WTC11 (cell line): ENCODE measurements at places on chromosomes 7 and 10. TPM values are rescaled to one million over a fixed set of nuclear protein-coding genes. Genes with fewer than 3 reads are reported as not detected.

The SHTN1 gene
- total RNA-seq, result 9.9 to 11.2 TPM (median 11.0 TPM) in 3 replicates

The TRIM56 gene
- 23.1 to 24.2 TPM (median 23.4 TPM) in 3 replicates for total RNA-seq

The WEE2 gene
- 0.04 to 0.07 TPM in 2 of 3 replicates, not detected in the other for total RNA-seq

The GIGYF1 gene
- 116 to 130 TPM (median 123 TPM) in 3 replicates for total RNA-seq

The RFC2 gene
- 74.1 to 80.7 TPM (median 79.4 TPM) in 3 replicates for total RNA-seq

The GRM3 gene
- total RNA-seq, result 0.87 to 1.5 TPM (median 0.94 TPM) in 3 replicates

The OTUD1 gene
- total RNA-seq, result 7.9 to 9.8 TPM (median 9.0 TPM) in 3 replicates

The NKX1-2 gene
- 30.8 to 57.7 TPM (median 31.0 TPM) in 3 replicates for total RNA-seq

GRCh38 chr7:47596502-47597202 lies 14.7 kb upstream of the TNS3 start:
- peaks cover 26% of the 10 kb centered on the region for H3K36me3 ChIP-seq
- no peak overlapping the region for H3K27ac ChIP-seq
- peaks cover 8% of the 10 kb centered on the region for H3K4me1 ChIP-seq
- H3K27me3 ChIP-seq, result peaks cover 15% of the 10 kb centered on the region
- no peak for DNase-seq
- no peak overlapping the region for H3K4me3 ChIP-seq

DNA sequence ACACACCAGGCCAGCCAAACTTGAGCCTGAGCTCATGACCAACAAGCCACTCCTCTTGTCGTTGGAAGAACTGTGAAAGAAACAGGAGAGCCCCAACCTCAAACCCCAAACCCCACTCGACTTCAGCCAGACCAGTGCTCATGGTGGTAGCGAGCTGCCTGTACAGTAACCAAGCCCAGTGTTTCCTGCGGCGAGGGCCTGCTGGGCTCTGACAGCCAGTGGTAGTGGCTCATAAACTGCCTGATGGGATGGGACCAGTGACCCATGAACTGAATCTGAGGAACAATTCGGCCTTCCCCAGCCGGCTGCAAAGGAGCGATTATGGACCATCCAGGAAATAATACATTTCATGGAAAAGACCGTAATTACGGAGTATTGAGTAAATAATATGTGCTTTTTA lies 191.9 kb downstream of the RPS24 start:
- DNase-seq, result no peak
- H3K4me3 ChIP-seq, result no peak overlapping the region
- peaks cover 4% of the 10 kb centered on the region; the same call in 1 of the 2 replicates for H3K4me1 ChIP-seq
- H3K27ac ChIP-seq, result no peak overlapping the region

- H3K4me1 ChIP-seq, result peaks cover 9% of the 10 kb centered on the region
- no peaks in the 10 kb centered on the region for H3K36me3 ChIP-seq
- DNase-seq, result no peak
- H3K4me3 ChIP-seq, result no peak overlapping the region
- H3K27me3 ChIP-seq, result no peaks in the 10 kb centered on the region
These were observed 246.1 kb downstream of the KLF6 start for GRCh38 chr10:3538656-3539531.

GRCh38 chr10:108469940-108470339 lies 1305.4 kb upstream of the SORCS1 start:
- no peak overlapping the region for H3K27ac ChIP-seq
- peaks cover 34% of the 10 kb centered on the region for H3K27me3 ChIP-seq
- no peak overlapping the region for H3K4me3 ChIP-seq

DNA sequence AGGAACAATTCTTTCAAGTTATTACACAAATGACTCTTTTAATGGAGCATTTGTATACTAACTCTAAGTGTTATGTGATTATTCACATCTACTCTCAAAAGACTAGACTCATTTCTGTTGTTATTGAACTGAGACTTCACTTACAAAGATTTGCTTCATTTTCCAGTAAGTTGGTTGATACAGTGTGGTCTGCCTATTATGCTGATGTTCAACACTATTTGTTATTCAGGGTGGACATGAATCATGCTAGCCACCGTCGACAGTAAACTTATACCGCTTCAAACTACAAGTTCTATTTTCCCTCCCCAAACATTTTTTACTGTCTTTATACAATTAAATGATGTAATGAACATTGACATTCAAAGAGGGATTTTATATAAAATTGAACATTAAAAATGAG lies 84.5 kb downstream of the PRKG1 start:
- peaks cover 33% of the 10 kb centered on the region for H3K4me1 ChIP-seq
- H3K4me3 ChIP-seq, result no peak overlapping the region
- no peak overlapping the region for H3K27ac ChIP-seq
- peaks cover 15% of the 10 kb centered on the region for H3K36me3 ChIP-seq

DNA sequence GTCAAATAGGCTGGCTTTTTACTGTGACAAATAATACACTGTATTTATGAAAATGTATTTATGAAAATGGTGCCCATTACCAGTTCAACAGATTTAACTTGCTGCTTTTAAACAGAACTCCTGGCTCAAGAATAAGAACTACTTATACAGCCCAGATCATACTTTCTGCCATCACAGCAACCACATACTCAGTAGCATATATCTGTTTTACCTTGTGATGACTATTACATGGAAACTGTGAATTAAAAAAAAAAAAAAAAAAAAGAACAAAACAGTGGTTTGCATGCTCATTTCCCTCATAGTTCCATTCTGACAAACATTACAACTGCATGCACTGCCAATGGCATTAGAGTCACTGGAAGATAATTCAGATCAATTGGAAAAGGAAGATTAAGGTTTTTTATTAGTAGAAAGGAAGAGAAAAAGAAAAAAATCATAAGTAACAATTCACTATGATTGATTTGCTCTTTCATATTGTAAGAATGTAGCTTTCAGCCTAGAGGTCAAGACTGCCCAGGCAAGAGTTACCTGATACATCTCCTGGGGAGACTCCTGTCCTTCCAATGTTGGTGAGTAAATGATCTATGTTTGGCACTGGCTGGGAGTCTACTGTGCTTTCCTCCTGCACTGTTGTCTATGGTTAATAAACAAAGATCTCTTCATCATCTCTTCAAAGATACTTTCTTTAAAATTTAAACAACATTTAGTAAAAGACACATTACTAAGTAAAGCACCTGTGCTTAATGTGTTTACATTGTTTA lies 132.8 kb downstream of the ARHGAP21 start:
- no peak for DNase-seq
- H3K27ac ChIP-seq, result no peak overlapping the region
- H3K27me3 ChIP-seq, result no peaks in the 10 kb centered on the region
- H3K36me3 ChIP-seq, result peaks cover 48% of the 10 kb centered on the region

GRCh38 chr10:68223535-68224165 lies 8.3 kb downstream of the ATOH7 start:
- peak; percentile 58 for DNase-seq
- H3K4me1 ChIP-seq, result no peaks in the 10 kb centered on the region
- peaks cover 10% of the 10 kb centered on the region for H3K27me3 ChIP-seq

- no peak overlapping the region for H3K27ac ChIP-seq
- H3K4me1 ChIP-seq, result peaks cover 12% of the 10 kb centered on the region
- peak overlapping the region; percentile 73 for H3K4me3 ChIP-seq
- no peak for DNase-seq
- H3K27me3 ChIP-seq, result peaks cover 58% of the 10 kb centered on the region
These were observed 1.3 kb downstream of the EXOC6 start for GRCh38 chr10:92849576-92850090.

- peak overlapping the region; percentile 92 for H3K27ac ChIP-seq
- H3K27me3 ChIP-seq, result peaks cover 7% of the 10 kb centered on the region
- H3K4me1 ChIP-seq, result peaks cover 11% of the 10 kb centered on the region
These were observed 700 bp downstream of the MTPN start for GRCh38 chr7:135976312-135977006.

- peaks cover 8% of the 10 kb centered on the region for H3K4me1 ChIP-seq
- H3K27ac ChIP-seq, result no peak overlapping the region
- DNase-seq, result no peak
- H3K27me3 ChIP-seq, result peaks cover 16% of the 10 kb centered on the region
- H3K36me3 ChIP-seq, result no peaks in the 10 kb centered on the region
- H3K4me3 ChIP-seq, result no peak overlapping the region
These were observed 116.6 kb upstream of the PALS2 start for GRCh38 chr7:24456526-24457218.

DNA sequence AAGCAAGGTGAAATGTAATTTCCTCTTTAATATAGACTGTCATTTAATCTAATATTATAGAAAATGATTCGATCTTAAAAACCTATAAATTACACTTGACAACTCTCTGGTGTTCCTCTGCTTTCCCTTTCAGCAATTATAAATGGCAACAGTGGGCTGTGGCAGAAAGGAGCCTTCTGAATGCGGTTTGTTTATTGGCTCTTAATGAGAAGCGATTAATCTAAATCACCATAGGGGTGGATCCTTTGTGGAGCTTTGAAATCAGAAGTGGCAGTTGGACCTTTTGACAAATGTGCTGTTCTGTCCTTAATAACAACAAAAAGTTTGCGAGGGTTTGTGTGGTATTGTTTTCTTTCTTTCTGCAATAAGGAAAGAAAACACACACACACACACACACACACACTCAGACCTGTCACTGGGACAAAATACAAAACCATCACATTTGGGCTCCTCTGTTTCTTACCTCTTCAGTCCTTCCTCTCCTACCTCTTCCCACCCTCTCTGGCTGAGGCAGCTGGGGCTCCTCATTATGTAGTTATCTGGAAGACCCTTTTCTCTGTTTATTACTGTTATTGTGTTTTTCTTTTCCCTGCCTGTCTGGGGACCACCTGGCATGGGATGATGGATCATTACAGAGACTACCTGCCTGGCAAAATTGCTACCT lies 316.2 kb downstream of the SORCS3 start:
- no peaks in the 10 kb centered on the region for H3K27me3 ChIP-seq
- H3K27ac ChIP-seq, result no peak overlapping the region; the same call in 1 of the 2 replicates
- H3K4me1 ChIP-seq, result no peaks in the 10 kb centered on the region
- no peak overlapping the region for H3K4me3 ChIP-seq
- no peaks in the 10 kb centered on the region for H3K36me3 ChIP-seq

DNA sequence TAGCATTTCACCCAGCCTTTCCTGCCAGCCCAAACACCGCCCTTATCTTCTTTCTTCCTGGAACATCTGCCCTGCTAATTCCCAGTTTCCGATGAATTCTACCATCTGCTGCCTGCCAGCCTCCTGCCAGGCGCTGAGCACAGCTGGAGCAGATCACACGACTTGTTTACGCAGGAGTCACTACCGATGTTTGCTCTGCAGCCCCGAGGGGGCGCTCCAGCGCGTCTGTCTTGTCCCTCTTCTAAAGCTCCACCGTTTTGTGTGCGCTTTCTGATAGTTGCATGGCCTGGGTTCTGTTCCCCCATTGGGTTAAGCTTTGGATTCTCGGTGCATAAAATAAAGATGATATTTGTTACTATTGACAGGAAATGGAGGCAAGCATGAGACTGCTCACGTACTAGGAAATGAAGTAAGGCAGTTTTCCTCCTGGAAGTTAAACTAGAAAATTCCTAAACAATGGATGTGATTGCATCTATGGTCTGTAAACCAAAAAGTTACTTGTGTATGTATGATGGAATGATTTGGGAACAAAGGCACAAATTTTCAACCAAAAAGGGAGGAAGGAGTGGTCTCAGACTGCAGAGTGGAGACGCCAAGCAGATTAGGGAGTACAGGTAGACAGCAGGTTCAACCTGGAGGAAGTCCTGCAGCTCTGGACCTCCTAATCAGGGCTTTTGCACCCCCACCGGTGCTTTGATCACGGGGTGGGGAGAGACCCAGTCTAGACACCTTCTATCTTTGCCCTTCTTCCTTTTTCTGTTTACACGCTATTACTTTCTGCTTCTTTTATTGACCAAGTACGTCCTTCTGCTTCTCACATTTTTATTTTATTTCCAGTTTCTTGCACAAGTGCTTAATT lies 2.2 kb upstream of the RBM17 start:
- H3K27me3 ChIP-seq, result no peaks in the 10 kb centered on the region; the same call in 1 of the 2 replicates
- peak overlapping the region; percentile 76; the same call in 1 of the 2 replicates for H3K27ac ChIP-seq
- no peaks in the 10 kb centered on the region for H3K36me3 ChIP-seq
- no peak overlapping the region for H3K4me3 ChIP-seq
- peak; percentile 92 for DNase-seq

- no peak overlapping the region for H3K27ac ChIP-seq
- no peaks in the 10 kb centered on the region for H3K27me3 ChIP-seq
- H3K4me1 ChIP-seq, result peaks cover 16% of the 10 kb centered on the region
- H3K36me3 ChIP-seq, result peaks cover 16% of the 10 kb centered on the region
- no peak overlapping the region for H3K4me3 ChIP-seq
- no peak for DNase-seq
These were observed 2.3 kb upstream of the MIOS start for GRCh38 chr7:7564323-7564780.

DNA sequence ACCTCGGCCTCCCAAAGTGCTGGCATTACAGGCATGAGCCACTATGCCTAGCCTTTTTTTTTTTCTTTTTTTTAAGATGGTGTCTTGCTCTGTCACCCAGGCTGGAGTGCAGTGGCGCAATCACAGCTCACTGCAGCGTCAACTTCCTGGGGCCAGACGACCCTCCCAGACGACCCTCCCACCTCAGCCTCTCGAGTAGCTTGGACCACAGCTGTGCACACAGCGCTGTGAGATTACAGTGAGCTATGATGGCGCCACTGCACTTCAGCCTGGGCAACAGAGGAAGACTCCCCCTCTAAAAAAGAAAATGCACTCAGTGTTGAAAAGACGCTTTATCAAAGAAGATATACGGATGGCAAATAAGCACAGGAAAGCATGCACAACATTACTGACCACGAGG lies 16.5 kb upstream of the WIPI2 start:
- no peaks in the 10 kb centered on the region for H3K27me3 ChIP-seq
- no peaks in the 10 kb centered on the region for H3K4me1 ChIP-seq
- no peak overlapping the region for H3K4me3 ChIP-seq
- DNase-seq, result no peak
- no peak overlapping the region for H3K27ac ChIP-seq

DNA sequence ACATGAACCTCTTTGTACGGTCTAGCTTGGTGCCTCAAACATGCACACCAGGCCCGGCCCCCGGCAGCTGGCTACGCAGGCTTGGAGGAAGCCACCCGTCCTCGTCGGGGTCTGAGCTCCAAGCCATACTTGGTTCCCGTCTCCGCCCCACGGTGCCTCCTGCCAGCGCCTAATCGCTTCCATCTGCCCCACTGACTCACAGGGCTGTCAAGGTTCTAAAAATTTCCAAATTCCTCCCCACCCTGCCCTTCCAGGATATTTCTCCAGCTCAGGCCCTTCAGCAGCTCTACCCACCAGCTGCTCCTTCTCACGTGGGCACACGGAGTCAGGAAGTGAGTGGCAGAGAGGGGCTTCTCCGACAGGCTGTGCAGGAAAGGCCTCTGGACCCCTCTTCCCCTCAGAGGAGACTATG lies 38.8 kb downstream of the TMEM270 start:
- no peak for DNase-seq
- H3K27me3 ChIP-seq, result no peaks in the 10 kb centered on the region; the same call in 1 of the 2 replicates
- H3K4me3 ChIP-seq, result no peak overlapping the region
- peaks cover 11% of the 10 kb centered on the region for H3K36me3 ChIP-seq
- H3K4me1 ChIP-seq, result peaks cover 16% of the 10 kb centered on the region

- no peak overlapping the region; the same call in 1 of the 2 replicates for H3K27ac ChIP-seq
- H3K4me3 ChIP-seq, result no peak overlapping the region
- no peak for DNase-seq
- no peaks in the 10 kb centered on the region for H3K4me1 ChIP-seq
- peaks cover 45% of the 10 kb centered on the region for H3K36me3 ChIP-seq
These were observed 126.6 kb downstream of the TRRAP start for GRCh38 chr7:99004781-99005500.

DNA sequence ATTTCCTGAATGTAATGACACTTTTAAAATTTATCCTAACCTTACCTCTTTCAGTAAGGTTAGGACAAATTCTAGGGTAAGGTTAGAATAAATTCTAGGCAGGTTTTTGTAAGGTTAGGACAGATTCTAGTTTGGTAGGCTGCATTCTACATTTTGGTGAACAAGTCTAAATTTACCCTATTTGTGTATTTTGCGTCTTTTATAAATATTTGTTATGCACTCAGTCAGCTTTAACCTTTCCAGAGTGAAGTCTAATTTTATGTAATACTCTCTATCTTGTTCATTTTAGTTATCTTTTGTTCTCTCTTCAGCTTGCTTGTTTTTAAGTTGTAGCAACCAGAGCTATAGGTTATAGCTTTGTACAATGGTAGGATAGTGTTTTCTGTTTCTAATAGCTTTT lies 54.0 kb downstream of the GLCCI1 start:
- H3K4me3 ChIP-seq, result no peak overlapping the region
- no peak for DNase-seq
- no peaks in the 10 kb centered on the region for H3K27me3 ChIP-seq
